Substantia nigra (tissue), 51 donors: ENCODE measurements at places on chromosomes 7 and 10.

GRCh38 chr7:117127585-117128168 lies 174.4 kb downstream of the ST7 start:
- DNase-seq = peak; percentile 17

DNA sequence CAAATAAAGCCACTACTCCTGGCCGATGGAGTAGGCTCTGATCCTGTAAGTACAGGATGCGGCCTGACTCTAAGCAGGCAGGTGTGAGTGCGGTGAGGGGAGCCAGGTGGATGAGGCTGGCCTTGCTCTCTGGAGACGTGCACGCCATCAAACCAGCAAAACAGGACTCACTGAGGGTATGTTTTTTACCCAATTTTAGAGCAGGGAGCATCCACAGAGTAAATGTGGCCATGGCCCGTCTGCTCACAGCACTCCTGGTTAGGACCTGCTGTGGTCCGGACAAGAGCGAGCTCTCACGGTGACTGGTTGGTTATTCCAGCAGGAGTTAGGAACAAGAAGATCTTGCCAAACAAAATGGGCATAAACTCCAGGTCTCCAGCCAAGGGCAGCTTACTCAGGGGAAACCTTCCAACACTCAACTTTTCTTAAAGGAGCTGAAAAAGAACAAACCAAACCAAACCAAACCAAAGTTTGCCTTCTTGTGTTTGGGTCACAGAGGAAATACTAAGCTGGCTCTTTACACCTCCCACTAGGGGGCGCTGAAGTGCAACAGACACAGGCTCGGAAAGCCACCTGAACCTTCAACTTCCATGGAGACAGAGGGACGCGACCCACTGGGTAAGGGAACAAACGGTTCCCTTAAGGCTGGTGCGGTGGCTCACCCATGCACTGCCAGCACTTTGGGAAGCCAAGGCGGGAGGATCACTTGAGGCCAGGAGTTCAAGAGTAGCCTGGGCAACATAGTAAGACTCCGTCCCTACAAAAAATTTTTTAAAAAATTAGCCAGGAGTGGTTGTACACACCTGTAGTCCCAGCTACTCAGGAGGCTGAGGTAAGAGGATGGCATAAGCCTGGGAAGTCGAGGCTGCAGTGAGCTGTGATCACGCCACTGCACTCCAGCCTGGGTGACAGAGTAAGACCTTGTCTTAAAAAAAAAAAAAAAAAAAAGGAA lies 122.4 kb downstream of the CLEC2L start:
- DNase-seq = peak; percentile 65

DNA sequence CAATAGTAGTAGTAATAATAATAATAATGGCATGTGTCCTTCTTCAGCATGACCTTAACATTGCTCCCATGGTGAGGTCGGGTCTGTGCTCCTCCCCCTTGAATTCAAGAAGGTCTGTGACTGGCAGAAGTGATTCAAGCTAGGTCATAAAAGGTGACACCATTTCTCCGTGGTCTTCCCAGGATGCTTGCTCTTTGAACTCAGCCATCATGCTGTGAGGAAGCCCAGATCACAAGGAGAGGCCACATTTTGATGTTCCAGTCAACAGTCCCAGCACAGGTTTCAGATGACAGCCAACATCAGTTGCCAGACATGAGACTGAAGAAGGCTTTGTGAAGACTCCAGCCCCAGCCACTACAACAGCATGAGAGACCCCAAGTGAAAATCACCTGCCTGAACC lies 83.9 kb downstream of the SEPTIN14 start:
- no peak for DNase-seq

GRCh38 chr7:32071466-32072091 lies 1.4 kb upstream of the PDE1C start:
- no peak for DNase-seq

- DNase-seq = no peak
These were observed 33.0 kb upstream of the MICU1 start for GRCh38 chr10:72658696-72659400.

DNA sequence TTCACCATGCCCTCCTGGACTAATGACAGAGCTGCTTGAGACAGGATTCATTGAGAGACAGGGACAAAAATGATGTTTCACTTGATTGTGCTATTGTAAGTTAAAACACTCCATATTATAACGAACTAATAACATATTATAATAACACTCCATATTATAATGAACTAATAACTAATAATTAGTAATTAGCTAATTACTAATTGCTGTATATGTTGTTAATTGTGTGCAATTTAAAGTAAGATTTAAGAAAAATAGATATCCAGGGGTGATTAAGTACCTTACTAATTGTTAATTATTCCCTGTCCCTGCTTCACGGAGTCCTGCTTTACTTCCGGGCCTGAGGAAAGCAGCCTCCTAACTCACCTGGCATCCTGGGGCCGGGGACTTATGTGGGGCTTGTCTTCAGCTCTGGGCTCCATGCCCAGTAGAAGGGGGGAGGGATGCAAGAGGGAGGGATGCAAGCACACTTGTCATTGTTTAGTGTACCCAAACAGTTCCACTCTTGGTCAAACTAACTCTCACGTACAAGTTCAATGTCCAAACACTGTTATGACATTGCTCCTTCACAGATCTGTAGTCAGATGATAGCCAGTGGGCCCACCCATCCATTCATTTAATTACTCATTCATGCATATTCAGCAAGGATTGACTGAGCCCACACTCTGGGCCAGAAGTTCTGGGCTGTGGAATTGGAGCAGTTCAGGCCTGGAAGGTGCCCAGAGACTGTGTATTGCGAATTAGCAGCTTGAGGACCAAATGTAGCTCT lies 53.8 kb downstream of the COL13A1 start:
- no peak for DNase-seq

- DNase-seq = no peak
These were observed 57.8 kb downstream of the FAM185A start for GRCh38 chr7:102806613-102807012.

DNA sequence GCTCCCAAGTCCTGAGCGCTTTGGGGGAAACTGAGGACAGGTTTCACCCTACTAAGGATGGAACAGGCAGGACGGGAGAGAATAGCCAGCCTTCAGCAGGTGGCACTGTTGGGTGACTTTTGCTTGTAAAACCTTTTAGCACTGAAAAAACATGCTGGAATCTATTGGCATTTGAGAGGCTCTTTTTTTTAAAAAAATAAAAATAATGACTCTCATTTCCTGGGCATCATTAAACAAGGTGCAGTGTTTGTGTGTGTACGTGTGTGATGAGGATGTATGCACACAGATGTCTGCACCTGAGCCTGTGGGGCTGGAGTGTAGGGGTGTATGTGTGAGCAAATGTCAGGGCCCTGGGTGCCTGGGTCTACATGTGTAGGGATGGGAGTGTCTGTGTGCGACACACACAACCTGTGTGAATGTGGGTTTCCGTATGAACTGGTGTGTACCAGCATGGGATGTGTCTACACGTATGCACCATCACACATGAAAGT lies 177.9 kb downstream of the RPS24 start:
- no peak for DNase-seq

DNA sequence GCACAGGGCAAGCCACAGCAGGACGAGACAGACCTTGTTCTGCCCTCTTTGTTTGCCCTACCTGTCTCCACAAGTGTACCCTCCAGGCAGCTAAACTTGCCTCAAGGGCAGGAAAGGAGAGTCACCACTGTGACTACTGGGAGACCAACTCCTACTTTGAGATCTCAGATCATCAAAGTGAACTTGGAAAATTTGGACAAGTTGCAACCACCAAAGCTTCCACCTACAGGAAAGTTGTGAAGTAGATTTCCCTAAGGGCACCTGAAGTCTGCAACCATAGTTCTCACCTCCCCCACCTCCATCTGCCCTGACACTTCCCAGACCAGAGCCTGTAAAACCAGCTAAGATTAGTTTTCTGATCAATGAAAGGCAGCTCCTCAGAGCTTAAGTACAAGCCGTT lies 2.5 kb upstream of the WDR91 start:
- DNase-seq = no peak

DNA sequence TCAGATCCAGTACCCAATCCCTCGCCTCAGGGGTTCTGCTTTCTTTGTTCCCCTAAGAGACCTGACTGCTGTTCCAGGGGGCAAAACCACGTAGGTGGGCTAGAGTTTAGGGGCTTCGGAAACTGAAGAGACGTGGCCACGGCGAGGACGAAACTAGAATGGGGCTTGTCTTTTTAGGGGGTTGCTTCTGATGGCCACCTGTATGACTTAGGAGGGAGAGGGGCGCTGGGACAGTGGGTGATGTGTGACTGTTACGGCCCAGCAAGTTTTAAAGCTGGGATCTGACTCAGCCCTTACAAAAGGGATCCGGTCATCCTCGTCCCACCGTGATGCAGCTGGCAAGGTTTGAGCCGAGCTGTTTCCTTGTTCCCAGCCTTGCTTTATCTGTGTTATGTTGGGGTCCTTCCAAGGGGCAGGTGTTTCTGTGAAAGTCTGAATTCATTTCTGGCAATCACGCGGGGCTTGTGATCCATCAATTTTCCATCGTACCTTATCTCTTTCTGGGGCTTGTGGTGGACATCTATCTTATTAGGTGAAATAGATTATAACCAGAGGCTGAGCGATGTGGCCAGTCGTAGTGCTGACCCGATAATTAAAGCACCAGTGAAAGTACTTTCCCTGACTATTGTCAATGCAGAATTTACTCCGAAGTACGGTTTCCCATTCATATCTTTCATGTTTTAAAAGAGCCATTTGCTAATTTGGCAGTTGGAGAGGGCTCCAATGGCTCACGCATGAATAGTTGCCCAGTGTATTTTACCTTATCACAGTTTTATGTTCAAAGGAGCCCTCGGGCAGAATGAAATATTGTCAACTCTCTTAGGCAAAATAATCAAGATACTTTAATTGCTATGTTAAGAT lies 830 bp downstream of the MET start:
- no peak for DNase-seq

DNA sequence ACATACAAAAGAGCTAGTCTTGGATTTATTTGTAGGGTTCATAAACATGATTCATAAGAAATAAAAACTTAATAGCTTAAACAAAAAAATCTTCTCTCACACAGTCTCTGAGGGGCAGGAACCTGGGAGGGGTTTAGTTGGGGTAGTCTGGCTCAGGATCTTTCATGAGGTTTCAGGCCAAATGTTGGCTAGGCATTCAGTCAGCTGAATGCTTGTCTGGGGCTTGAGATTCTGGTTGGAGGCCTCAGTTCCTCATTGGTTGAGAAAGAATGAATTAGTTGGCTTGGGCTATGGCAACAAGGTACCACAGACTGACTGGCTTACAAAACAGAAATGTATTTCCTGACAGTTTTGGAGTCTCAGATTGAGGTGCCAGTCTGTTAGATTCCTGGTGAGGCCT lies 74.3 kb downstream of the ANKRD7 start:
- no peak for DNase-seq
